ENCODE measurements at places on chromosomes 2 and 18.
A peak's percentile ranks its signal among the peaks of the same experiment; 100 is the strongest.

DNA sequence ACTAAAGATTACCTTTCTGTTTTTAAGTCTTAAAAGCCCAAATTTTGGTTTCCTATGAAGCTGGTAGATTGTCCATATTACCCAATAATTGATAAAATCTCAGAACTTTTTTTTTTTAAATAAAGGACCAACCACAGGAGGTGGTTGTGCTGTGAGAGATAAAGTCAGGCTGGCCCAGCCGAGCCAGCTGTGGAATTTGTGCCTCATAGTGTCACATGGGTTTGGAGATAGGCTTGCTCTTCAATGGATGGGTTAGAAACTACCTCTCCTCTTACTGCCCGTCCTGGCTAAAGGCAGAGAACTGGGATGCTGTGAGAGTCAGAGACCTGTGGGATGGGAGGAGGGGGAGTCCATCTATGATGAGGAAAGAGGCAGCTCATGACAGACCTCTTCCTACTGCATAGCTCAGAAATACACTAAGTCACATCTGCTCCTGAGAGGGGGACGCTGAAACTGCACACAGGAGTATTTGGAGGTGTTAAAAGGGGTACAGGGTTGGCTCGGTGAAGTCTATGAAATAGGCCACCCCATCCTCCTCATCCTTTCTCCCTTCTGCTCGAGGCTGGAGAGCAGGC is 99.7 kb upstream of the MGAT4A start:
- DNase-seq: peak; percentile 80

- DNase-seq: no peak
These were observed 36.7 kb upstream of the TTC39C start for GRCh38 chr18:23977719-23978483.

- peak; percentile 50 for DNase-seq
These were observed 3.0 kb downstream of the MBD5 start for GRCh38 chr2:148023861-148024260.

- peak; percentile 69 for DNase-seq
These were observed 559 bp downstream of the MYL12A start for GRCh38 chr18:3248062-3248657.

GRCh38 chr18:32583431-32583830 is 112.7 kb upstream of the GAREM1 start:
- no peak for DNase-seq

- DNase-seq: peak; percentile 26
These were observed 44.3 kb downstream of the MFSD6 start for GRCh38 chr2:190452433-190452832.

DNA sequence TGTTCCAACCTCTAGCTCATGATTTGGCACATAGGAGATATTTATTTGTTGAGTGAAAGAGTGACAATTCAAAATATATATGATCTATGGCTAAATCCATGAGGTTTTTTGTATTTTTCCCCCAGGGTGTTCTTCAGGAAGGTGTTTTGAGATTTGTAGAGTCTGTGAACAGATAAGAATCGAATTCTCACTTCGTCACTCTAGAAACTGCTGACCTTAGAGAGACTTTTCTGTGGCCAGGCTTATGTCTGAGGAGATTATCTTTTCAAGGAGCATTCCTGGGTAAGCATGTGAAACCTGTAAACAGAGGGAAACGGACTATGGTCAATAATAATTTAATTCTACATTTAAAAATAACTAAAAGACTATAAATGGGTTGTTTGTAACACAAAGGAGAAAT is 849 bp upstream of the ITGB6 start:
- no peak for DNase-seq

DNA sequence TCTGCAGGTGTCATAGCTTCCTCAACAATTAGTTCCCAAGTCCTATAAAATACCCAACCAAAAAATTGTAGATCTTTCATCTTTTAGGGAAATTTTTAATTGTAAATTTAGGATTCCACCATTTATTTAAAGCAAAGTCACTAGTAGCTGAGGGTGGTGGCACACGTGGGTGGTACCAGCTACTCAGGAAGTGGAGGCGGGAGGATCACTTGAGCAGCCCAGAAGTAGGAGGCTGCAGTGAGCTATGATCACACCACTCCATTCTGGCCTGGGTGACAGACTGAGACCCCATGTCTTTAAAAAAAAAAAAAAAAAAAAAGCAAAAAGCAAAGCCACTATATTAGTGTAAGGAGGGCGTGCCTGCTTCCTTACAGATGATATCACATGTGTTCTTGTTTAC is 60.3 kb upstream of the GREB1L start:
- no peak for DNase-seq

- DNase-seq: no peak
These were observed 8.7 kb upstream of the SLC14A1 start for GRCh38 chr18:45715212-45715780.

- DNase-seq: no peak
These were observed 191.5 kb downstream of the RAD51AP2 start for GRCh38 chr2:17326717-17327116.

DNA sequence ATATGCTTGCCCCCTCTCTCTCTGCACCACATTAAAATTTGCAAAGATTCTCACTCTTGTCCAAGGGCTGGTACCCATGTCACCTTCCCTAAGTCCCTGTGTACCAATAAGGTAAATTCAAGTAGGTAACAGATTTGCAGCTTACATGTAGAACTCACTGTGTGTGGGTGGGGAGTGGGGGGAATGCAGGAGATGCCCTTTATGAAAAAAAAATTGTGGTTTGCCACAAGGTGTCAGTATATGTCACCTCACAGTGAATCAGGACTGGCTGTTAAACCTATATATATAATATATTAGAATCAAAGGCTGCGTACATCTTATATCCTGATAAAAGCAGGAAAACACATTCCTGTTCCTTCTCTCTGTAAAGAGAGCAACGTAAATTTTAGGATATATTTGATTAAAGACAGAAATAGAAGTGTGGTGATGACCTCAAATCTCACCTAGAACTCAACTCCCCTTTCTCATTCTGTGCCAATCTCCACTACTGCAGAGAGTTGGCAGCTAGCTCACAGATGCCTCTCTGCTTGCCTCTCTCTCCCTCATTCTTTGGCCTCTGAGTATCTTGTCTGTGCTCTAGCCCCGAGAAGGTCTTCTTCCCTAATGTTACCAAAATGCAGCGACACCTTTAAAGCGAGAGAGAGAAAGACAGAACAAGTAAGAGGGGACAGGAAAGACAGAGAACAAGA is 536 bp downstream of the XDH start:
- DNase-seq: peak; percentile 21

- DNase-seq: peak; percentile 47
These were observed 42.9 kb downstream of the MMADHC start for GRCh38 chr2:149544692-149545091.

GRCh38 chr2:193349642-193350041 is 1154.9 kb upstream of the TMEFF2 start:
- no peak for DNase-seq

GRCh38 chr2:54691445-54692135 is 31.9 kb upstream of the EML6 start:
- DNase-seq: peak; percentile 4

GRCh38 chr2:3254442-3254941 is 123.1 kb downstream of the EIPR1 start:
- DNase-seq: no peak

- no peak for DNase-seq
These were observed 35.1 kb downstream of the EVA1A start for GRCh38 chr2:75525434-75526310.

GRCh38 chr18:41170346-41170745 is 784.7 kb upstream of the PIK3C3 start:
- DNase-seq: no peak

DNA sequence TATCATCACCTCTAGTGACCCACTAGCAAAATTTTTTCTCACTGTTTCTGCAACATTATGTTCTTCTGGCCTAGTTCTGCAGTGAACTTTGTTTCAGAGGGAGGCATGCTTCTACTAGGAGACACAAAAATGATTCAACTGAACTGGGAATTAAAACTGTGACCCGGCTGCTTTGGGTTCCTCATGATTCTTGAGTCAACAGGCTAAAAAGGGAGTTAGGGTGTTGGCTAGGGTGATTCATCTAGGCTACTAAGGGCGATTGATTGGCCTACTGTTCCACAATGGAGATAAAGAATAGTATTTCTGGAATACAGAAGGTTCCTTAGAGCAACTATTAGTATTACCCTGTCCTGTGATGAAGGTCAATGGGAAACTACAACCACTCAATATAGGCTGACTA is 179.5 kb downstream of the PPP1R1C start:
- DNase-seq: no peak

DNA sequence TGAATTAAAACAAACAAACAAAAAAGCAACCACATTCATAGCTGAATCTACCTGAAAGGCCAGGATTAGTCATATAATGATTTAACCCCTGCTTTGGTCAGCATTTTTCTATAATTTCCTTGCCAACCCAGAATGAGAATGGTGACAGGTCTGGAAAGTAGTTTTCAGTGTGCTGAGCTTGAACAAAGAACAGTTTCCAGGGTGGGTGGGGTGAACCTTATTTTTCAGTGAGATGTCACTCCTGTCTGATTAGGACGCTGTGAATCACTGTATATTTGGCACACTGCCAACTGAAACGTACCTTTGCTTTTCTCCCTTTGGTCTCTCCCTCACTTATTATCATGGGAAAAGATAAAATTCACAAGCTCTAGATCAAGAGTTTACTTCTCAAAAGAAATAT is 35.0 kb upstream of the DSC1 start:
- no peak for DNase-seq

DNA sequence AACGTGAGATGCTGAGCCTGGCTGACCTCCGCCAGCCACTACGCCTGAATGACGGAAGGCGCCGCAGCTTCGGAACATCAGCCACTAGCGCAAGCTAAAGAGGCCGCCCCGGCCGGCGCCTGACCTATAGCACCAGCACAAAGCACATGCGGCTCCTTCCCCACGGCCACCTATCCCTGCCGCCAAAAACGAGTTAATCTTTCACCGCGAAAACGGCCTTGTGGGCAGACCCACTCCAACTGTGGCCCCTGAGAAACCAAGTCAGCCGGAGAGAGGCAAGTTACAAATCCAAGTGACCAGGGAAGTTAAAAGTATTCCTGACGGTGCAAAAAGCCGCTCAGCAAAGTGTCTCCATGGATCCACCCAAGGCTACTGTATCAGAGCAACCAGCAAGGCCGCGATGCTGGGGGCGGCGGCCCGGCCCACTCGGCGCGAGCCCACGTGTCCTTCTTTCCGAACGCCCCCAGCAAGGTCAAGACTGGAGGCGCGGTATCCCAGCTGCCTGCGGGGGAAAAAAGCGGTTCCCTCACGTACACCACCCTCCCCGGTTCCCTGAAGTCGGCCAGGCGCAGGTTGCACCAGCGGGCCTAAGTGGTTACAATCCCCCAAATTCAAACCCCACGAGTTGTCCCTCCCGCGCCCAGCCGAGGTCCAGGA is 575 bp downstream of the HSPD1 start:
- DNase-seq: peak; percentile 63

DNA sequence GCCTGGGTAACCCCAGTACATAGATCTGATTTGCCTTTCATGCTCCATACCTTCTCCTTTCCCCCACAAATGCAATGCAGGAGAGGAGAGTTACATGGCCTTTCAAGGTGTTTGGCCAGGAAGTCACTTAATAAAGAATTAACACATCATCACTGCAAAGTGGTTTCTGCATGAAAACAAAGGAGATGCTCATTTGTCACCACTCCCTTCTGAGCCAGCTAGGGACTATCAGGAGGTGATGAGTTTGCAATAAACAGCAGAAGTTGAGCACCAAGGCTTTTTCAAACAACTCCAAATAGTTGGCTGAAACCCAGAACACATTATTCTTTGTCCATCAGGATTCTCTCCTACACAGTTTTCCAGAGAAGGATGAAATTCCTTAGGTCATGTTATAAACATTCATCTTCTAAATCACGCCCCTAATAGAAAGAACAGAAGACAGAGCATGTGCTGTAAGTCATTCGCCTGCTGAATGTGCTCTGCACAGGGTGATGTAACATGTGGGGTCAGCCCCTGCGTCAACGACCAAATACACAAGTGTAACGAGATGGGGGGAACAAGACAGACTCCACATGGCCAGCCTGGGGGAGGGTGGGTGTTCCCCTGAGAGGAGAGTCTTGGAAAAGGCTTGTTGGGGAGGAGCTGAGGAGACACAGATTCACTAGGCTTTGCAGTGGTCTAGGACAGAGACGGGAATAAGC is 87.3 kb upstream of the RMDN2 start:
- no peak for DNase-seq

- no peak for DNase-seq
These were observed 270.1 kb downstream of the EIPR1 start for GRCh38 chr2:3107567-3107966.

GRCh38 chr2:48279344-48280090 is 250.4 kb upstream of the STON1 start:
- peak; percentile 44 for DNase-seq

DNA sequence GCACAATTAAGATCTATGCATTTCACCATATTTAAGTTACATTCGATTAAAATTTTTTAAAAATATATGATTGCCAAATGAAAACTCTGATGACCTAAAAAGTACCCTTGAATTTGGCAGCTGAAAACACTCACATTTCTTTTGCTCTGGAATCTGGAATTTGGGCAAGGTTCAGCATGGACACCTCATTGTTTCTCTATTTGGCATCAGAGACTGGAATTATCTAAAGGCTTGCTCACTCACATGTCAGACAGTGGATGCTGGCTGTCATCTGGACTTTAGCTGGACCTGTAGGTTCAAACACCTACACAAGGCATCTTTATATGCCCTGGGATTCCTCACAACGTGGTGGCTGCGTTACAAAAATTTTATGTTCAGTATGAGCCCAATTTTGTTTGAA is 16.1 kb downstream of the MBOAT2 start:
- DNase-seq: no peak

- DNase-seq: no peak
These were observed 2.3 kb upstream of the GLI2 start for GRCh38 chr2:120733238-120733932.

- DNase-seq: no peak
These were observed 455.9 kb downstream of the CNTNAP5 start for GRCh38 chr2:124480958-124481357.

DNA sequence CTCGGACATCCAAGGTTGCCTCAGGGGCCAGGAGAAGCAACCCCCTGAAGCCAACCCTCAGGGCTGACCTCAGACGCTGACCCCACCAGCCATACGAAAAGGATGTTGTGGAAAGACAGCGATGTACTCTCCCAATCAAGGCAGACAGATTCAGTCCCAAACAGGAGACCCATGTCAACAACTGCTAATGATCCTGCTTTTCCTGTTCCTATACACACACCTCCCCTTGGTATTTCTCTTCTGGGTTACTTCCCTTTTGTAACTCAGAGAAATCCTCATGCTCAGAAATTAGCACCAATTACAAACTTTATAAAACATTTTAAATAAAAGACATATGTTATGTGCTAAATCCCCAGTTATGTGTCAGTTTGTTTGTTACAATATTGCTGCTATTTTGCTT is 120.8 kb downstream of the PID1 start:
- DNase-seq: no peak

Measured in OCI-M1 (cell line).